Type B pancreatic cell (in vitro differentiated cells): ENCODE measurements at places on chromosomes 4 and X.

- DNase-seq = no peak
These were observed 371.1 kb downstream of the FBXO8 start for GRCh38 chr4:173912384-173912783.

DNA sequence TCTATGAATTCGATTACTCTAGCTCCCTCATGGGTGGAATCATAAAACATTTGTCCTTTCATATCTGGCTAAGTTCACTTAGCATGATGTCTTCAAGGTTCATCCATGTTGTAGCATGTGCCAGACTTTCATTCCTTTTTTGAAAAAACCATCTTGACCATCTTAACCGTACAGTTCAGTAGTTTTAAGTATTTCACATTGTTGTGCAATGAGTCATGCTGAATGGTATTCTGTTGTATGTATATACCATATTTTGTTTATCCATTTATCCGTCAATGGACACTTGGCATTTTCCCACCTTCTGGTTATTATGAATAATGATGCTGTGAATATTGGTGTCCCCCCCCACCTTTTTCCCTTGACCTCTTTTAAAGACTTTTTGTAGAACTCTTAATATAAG, 72.4 kb upstream of the TLR2 start:
- DNase-seq = no peak

- no peak for DNase-seq
These were observed 2.0 kb upstream of the SH3BP2 start for GRCh38 chr4:2790583-2791517.

DNA sequence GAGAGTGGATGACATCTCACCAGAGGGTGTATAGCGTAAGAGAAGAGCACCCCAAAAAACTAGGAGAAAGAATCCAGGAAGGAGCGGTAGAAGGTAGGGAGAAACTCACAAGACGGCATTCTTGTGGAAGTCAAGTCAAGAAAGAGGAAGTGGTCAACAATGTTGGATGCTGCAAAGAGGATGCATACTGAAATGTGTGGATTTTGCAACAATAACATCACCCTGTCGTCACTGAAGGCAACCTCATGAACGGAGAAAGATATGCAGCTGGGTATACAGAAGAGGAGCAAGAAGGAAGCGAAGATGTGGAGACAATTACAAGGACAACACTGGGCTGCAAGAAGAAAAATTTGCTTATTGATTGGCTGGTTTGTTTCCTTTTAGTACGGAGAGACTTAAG, 11.4 kb upstream of the TAPT1 start:
- no peak for DNase-seq

GRCh38 chr4:80927420-80927819, 103.1 kb upstream of the BMP3 start:
- no peak for DNase-seq
